HFFc6 (cell line): ENCODE measurements at places on chromosomes 16 and 17. TPM values are rescaled to one million over a fixed set of nuclear protein-coding genes. Genes with fewer than 3 reads are reported as not detected.

TMIGD1 gene
- not detected in 3 replicates for total RNA-seq

DNA sequence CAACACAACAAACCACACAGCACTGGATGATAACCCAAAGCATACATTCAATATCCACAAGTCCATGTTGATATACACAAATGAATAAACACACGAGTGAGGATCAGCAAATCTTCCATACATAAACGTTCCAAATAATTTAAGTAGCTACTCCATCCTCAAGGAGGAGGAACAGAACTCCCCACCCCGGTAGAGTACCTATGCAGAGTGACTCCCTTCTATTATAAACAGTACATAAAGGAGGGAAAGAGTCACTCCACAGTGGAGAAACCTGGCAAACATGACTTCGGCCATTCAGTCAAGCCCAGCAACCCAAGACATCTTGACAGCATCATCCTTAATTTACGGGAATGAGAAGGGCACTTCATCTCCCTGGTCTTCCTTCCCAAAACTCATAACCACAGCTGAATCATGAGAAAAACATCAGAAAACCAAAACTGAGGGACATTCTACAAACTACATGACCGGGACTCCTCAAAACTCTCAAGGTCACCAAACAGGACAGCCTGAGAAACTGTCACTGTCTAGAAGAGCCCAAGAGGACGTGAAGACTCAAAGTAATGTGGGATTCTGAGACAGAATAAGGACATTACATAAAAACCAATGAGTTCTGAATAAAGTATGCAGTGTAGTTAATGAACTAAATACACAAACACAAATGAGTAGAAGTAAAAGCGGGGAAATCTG is 5.6 kb downstream of the USP22 start:
- H3K4me1 ChIP-seq, result peaks cover 64% of the 10 kb centered on the region
- peak overlapping the region; percentile 16 for H3K4me3 ChIP-seq
- H3K27ac ChIP-seq, result peak overlapping the region; percentile 49
- no peak for DNase-seq
- peaks cover 27% of the 10 kb centered on the region for H3K36me3 ChIP-seq
- peaks cover 3% of the 10 kb centered on the region for H3K27me3 ChIP-seq

- H3K27ac ChIP-seq, result no peak overlapping the region
- DNase-seq, result no peak
- no peaks in the 10 kb centered on the region for H3K4me1 ChIP-seq
- no peaks in the 10 kb centered on the region for H3K36me3 ChIP-seq
These were observed 5.5 kb downstream of the CCL17 start for GRCh38 chr16:57409870-57410587.

DNA sequence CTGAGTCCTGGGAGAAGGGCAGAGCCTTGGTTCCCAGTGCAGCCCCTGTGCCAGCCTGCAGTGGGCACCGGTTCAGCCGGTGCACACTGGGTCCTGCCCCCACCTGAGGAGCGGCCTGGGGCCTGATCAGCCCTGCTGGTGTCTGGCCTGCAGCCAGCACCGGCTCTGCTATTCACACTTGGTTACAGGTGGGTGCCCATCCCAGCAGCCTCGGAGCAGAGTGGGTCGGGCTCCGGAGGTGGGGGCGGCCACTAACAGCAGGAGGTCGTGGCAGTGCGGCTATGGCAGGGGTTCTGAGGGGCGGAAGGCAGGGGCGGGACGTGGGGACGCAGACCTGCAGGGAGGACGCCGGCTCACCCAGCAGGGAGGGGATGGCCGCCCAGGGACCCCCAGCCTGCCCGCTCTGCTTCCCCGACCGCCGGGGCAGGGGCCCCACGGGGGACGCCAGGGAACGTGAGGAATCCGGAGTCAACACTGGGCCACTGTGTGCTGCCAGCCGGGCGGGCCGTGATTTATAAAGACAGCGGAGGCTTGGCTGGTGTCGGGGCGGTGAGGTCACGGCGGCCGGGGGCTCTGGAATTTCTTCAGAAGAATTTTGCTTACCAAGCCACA is 20.3 kb downstream of the METRNL start:
- H3K27ac ChIP-seq, result peak overlapping the region; percentile 72
- H3K36me3 ChIP-seq, result peaks cover 4% of the 10 kb centered on the region; the same call in 1 of the 2 replicates
- peaks cover 2% of the 10 kb centered on the region; the same call in 1 of the 2 replicates for H3K27me3 ChIP-seq
- peaks cover 15% of the 10 kb centered on the region for H3K4me1 ChIP-seq
- DNase-seq, result peak; percentile 27
- peak overlapping the region; percentile 70 for H3K4me3 ChIP-seq
